ENCODE measurements at places on chromosomes 13 and 19.
A peak's percentile ranks its signal among the peaks of the same experiment; 100 is the strongest.

DNA sequence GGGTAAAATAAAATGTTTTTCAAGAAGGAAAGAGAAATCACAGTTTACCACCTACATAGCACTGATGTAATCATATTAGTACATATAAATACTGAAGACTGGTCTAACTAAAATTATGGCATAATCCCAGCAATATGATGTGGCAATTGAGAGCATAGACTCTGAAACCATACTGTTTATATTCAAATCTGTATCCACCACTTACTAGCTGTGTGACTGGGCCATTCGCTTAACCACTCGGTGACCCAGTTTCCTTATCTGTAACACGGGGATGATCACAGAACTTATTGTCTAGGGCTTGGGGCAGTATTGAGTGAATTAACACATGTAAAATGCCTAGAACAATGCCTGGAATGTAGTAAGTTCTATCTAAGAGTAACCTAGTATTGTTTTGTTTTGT, 13.1 kb upstream of the GTF3A start:
- DNase-seq = no peak

DNA sequence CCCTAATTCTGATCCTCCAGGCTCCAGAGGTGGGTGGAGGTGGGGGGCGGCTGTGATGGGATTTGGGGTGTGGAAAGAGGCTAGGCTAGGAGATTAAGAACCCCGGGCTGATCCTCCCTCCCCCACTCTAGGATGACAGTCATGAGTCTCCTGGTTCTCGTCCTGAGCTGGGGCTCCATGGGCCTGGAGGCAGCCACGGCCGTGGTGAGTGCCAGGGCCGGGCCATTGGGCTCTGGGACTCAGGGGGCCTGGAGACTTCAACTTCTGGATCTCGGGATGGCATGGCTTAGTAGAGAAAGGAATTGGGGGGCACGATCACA, 13.9 kb downstream of the TTYH1 start:
- no peak for DNase-seq

DNA sequence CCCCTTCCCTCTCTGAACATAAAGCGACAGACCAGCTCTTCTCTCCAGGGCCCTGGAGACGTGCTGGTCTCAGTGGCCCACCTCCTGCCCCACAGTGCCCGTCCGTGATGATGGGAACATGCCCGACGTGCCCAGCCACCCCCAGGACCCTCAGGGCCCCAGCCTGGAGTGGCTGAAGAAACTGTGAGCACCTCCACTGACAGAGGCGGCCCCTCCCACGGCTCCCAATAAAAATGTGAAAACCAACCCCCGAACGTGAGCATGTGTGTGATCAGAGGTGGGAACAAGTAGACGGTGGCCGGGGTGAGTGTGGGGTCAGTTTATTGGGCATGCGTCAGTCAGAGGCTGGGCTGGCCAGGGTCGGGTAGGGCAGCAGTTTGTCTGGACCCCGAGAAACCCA, 4.1 kb downstream of the NDUFA3 start:
- no peak for DNase-seq

DNA sequence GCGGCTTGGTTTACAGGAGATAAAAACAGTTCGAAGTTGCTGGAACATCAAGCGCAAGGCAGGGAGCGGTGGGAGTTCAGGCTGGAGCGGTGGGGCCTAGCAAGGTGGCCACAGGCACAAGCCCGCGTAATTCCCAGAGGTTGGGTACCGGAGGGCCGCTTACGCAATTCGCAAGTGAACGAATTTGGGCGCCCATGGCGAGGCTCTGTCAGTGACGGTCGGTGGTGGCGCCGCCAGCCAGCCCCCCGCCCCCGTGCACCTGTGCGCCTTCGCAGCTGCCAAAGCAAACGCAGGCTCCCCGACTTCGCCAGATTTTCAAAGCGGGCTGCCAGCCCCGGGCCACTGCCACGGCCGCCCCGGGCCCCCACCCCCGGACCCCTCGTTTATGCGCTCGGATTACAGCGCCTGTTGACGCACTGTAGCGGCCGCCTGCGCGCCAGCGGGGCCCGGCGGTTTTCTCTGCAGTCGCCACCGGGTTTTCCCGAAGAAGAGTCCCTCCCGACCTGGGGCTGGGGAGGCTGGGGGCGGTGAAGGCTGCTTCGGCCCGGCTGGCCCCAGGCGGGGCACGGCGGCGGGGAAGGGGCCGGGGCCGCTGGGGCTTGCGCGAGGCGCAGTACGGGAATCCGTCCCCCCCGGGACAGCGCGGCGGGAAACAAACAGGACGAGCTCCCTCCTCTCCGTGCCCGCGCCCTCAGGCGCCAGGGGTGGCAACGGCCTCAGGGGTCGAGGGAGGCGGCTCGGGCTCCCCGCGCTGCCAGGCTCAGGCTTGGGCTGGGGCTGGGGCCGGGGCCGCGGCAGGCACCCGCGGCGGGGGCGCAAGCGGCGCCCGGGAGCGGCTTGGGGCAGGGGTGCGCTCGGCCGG, 709 bp downstream of the N4BP2L1 start:
- peak; percentile 62 for DNase-seq

GRCh38 chr19:51439021-51439465, 19.2 kb downstream of the SIGLEC8 start:
- peak; percentile 59 for DNase-seq

- DNase-seq = no peak
Observed at GRCh38 chr19:48484247-48484893, 15.2 kb downstream of the CYTH2 start.

- no peak for DNase-seq
Observed at GRCh38 chr13:110240352-110240751, 66.6 kb downstream of the COL4A1 start.

DNA sequence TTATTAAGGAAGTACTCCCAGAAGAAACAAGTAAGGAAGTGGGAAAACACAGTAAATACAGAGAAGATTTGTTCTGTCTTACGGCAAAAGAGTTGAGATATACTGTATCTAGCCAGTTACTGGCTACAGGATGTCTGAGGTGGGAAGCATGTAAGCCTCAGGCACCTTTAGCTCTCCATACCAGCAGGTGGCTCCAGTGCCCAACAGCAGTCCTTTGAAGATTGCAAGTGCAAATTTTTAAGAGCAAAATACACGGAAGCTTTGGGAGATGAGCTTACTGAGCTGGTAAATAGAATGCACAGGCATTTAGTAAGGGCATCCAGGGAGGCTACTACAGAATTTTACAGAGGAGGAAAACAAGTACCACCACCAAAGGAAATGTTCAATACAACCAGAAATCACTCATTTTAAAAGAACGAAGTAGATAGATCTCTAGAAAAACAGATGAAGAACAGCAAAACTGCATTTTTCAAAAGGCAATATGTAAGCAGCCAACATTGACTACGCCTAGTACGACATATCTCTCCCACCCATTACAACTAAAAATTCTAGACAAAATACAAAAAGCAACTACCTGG, 57.9 kb upstream of the VSTM2B start:
- peak; percentile 35 for DNase-seq

DNA sequence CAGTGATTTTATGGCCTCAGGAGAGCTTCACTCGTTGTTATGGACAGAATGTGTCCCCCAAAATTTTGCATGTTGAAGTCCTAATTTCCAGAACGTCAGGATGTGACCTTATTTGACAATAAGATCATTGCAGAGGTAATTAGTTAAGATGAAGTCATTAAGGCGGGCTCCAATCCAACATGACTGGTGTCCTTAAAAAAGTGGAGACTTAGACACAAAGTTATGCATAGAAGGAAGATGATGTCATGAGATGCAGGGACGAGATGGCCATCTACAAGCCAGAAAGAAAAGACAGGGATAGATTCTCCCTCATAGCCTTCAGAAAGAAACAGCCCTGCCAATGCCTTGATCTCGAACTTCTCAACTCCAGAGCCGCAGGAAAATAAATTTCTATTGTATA, 25.8 kb upstream of the SPATA13 start:
- DNase-seq = no peak

DNA sequence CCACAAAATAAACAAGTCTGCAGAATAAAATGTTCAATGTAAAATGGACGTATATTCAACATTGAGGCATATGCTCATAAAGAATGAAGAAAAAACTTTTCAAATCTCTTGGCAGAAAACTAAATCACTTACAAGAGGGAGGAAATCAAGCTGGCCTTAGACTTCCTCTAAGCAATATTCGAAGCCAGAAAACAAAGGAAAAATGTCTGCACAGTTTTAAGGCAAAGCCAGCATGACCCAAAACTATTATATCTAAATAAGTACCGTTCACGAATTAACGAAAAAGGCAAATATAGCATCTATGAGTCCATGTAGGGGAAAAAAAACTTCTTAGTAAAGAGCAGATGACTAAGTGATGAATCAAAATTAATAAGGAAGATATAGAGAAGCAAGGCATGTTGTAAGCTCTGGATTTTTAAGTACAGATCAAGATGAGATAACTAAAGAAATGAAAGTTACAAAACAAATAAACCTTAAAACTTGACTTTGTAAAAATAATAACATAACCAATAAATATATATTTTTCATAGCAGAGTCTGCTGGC, 101.3 kb downstream of the KCNRG start:
- no peak for DNase-seq

GRCh38 chr19:17797424-17798201, 2.7 kb downstream of the B3GNT3 start:
- no peak for DNase-seq

GRCh38 chr19:38684078-38684861, 36.8 kb downstream of the ACTN4 start:
- DNase-seq = no peak

DNA sequence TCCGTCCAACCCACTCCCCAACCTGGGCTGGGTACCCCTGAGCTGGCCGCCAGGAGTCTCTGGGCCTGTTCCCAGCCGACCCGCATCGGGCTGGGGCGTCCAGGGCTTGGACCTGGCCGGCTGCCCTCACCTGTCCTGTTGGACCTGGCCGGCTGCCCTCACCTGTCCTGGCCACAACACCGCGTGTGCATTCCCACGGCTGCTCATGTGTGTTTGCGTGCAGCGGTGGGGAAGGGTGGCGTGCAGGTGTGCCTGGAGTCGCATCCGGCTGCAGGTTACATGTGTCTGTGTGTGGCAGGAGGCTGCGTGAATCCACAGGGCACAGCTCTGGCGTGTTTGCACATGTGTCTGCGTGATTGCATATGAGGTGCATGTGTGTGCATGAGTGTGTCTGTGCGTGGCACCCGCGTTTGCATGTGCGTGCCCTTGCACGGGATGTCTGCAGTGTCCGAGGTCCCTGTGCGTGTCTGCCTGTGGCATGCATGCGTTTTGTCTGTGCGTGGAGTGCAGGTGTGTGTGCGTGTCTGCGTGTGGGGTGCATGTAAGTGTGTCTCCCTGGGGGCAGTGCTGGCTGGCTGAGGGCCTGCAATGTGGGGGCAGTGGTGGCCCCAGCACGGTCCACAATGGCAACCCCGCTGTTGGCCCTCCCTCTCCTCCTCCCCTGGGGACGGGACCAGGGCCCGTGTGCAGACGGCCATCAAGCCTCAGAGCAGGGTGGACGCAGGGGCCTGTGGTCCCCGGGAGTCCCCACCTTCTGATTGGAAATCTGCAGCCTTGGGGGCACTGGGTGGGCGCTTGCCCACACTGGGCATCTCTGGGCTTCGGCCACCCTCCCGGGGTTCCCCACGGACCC, 3.4 kb downstream of the EFNA2 start:
- DNase-seq = peak; percentile 41

DNA sequence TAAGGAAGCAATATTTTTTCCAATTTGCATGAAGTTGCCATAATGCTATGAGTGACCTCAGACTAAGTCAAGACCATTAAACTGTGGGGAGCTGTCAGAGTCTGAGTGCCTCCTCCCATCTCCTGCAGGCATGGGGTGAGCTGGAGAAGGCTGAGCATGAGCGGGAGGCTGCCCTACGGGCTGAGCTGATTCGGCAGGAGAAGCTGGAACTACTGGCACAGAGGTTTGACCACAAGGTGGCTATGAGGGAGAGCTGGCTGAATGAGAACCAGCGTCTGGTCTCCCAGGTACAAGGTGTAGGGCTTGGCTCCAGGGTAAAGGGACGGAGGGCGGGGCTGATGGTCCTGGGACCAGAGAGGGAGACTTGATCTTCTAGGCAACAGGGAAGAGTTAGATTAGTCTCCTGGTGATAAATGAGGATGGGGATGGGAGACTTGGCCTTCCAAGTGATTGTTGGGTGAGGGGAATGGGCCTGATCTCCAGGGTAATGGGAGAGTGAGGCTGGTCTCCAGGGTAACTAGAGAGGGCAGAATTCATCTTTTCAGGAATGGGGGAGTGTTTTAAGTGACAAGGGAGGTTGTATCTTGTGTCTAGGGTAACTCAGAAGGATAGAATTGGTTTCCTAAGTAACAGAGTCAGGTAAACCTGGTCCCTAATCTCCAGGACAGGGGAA, 36.0 kb downstream of the SPTBN4 start:
- no peak for DNase-seq

DNA sequence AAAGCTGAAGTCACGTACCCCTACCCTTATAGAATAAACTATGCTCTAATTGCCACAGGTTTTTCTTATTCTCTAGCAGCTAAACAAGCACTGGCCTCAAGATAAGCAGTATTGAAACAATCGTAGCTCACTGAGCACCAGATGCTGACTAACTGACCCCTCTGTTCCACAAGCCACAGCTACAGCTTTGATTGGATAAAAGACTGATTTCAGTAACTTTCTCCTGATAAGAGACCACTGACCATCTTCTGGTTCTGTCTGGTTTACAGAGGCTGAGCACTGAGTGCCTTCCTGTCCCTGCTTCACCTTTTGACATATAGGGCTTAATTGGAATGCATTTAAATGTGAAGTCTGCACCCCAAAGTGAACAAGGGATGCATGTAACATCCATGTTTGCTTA, 8.4 kb upstream of the RAP2A start:
- DNase-seq = no peak

GRCh38 chr13:41696163-41697003, 239.0 kb downstream of the RGCC start:
- DNase-seq = no peak

GRCh38 chr13:83819156-83819555, 63.1 kb downstream of the SLITRK1 start:
- DNase-seq = no peak

GRCh38 chr19:40229484-40229883, 3.0 kb upstream of the CCNP start:
- no peak for DNase-seq

All from GM20000 (cell line).